Hematopoietic multipotent progenitor cell treated with erythropoietin and hydrocortisone succinate and interleukin-3 and kit ligand, for 4 days (in vitro differentiated cells): ENCODE measurements at places on chromosomes 6 and 20.

GRCh38 chr6:28078050-28078449 lies 2.3 kb upstream of the ZNF165 start:
- no peak for DNase-seq

- DNase-seq = no peak
These were observed 100.1 kb upstream of the INSM1 start for GRCh38 chr20:20267685-20268370.

GRCh38 chr20:13611611-13612125 lies 27.1 kb downstream of the TASP1 start:
- no peak for DNase-seq

GRCh38 chr6:117272891-117273290 lies 7.5 kb downstream of the VGLL2 start:
- DNase-seq = no peak

DNA sequence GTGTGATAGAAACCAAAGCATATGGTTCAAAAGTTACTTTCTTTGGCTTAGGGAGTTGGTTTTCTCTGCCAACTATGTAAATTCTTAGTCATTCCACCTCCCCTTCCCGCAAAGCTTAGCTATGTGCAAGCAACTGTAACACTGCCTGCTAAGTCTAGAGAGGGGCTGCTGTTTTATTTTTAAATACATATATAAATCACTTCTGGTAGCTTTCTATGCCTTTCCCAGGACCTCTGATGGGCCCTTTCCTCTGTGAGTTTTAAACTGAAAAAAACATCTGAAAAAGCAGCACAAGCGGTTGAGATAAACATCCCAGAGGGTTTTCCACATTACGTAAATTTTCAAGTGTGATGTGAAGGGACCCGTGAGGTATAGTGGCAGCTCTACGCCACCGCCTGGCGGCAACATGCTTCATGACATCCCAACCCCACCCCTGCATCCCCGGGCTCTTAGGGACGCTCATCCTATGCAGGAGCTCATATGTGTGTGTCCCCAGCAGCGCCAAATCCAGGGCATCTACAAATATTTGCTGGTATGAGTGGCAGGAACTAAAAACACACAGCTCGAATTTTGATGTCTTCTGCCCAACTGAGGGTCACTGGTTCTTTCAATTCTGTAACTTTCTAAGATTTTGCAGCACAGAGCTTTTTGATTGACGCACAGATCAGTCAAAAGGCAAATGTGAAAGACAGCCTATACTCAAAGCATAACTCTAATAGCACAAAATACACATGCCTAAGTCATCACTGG lies 12.7 kb downstream of the SAYSD1 start:
- peak; percentile 75 for DNase-seq

DNA sequence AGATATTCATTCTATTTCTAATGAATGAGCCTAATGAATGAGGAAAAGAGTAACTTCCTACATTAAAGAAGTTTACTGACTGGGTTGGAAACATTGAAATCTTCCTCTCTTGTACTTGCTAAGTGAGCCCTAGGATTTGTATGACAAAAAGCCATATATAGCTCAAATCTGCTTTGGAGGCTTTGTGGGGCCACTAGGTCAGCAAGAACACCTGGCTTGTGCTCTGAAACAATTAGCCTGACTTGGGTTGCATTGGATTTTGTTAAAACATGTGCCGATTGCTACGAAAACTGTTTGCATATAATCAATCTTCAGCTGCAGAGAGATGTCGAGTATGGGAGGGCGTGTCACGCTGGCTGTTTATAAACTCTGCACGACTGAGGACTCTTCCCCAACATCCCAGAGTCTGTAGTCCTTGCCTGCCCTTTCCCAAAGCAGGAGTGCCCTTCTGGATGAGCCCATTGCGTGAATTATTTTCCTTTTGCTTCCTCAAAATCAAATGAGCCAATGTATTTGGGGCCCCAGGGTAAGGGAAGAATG lies 684.8 kb downstream of the DHX35 start:
- DNase-seq = no peak

DNA sequence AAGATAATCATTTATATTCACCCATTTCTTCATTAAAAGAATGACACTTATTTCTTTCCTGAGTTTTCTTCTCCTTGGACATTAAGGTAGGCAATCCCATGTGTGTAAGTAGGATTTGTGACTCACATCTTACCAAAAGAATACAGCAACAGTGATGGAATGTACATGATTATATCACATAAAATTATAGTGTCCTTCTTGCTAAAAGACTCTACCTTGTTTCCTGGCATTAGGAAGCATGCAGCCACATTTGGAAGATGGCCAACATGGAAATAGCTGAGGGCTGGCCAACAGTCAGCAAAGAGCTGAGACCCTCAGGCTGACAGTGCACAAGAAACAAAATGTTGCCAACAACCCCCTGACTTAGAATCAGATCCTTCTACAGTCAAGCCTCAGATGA lies 327.9 kb upstream of the MARCKS start:
- no peak for DNase-seq

GRCh38 chr20:63312690-63313348 lies 19.8 kb downstream of the COL20A1 start:
- no peak for DNase-seq

GRCh38 chr6:140809694-140810101 lies 1323.0 kb upstream of the GJE1 start:
- DNase-seq = peak; percentile 58

DNA sequence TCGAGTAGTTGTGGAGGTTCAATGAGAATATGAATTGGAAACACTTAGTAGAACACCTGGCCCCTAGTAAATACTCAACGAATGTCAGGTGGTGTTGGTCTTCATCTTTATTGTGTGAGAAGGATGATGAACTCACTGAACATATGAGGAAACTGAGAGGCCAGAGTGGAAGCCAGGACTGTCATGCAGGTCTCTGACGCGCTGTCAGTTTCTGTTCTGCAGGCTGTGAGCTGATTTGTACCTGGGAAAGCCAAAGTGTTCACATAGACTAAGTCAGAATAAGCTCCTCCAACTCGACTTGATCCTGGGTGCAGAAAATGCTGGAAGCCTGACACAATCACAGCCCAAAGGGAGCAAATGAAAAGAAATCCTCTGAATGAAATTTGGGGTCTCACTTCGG lies 222.2 kb downstream of the LY86 start:
- no peak for DNase-seq

DNA sequence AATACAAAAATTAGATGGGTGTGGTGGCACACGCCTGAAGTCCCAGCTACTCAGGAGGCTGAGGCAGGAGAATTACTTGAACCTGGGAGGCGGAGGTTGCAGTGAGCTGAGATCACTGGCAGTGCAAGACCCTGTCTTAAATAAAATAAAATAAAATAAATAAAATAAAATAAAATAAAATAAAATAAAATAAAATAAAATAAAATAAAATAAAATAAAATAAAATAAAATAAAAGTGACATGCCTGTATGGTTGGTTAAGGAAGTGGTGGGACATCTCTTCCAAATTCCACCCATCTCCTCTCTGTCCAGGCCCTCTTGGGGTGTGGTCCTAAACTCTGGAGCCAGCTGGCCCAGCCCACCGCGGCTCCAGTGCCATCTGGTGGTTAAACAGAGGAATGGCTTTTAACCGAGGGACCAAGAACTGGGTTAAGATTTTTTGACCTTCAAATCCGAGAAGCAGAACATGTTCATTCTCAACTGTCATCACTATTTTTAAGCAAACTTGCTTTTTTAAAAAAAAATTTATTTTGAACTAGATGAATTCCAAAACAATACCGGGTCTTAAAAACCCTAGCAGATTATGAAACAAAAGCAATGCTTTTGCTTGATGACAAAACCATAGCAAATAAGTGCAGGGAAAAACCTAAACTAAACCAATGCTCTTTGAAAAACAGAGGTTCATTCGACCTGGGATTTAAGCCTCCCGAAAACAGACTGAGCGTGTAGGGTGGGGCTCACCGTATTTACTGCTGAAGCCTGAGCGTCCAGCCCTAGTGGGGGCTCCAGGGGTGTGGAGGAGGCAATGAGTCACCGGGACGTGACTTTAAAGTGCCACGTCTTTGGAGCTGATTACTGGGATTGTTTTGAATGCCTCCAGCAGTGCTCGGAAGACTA lies 68.8 kb downstream of the CDC5L start:
- peak; percentile 83 for DNase-seq

- DNase-seq = no peak
These were observed 21.1 kb upstream of the CCM2L start for GRCh38 chr20:31989030-31989645.

DNA sequence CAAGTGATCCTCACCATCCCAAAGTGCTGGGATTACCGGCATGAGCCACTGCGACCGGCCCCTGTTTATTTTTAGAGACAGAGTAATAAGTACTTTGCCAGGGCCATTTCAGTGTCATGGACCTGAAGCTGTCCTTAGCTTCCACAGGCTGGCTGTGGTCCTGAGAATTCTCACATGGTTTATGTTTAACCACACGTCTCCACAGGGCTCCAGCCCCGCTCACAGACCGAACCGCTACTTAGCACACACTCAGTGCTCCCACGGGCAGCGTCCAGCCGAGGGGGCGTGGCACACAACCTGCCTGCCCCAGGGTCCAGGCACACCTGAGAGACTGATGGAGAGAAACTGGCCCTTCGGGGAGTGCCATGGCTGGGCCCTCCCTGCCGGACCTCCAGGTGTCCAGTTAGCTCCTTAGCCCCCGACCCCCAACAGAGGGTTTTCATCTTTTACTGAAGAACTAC lies 11.7 kb downstream of the ACSS1 start:
- no peak for DNase-seq

GRCh38 chr20:15917283-15917682 lies 656.0 kb downstream of the KIF16B start:
- no peak for DNase-seq

- DNase-seq = no peak
These were observed 54.0 kb downstream of the PLG start for GRCh38 chr6:160756021-160756420.

DNA sequence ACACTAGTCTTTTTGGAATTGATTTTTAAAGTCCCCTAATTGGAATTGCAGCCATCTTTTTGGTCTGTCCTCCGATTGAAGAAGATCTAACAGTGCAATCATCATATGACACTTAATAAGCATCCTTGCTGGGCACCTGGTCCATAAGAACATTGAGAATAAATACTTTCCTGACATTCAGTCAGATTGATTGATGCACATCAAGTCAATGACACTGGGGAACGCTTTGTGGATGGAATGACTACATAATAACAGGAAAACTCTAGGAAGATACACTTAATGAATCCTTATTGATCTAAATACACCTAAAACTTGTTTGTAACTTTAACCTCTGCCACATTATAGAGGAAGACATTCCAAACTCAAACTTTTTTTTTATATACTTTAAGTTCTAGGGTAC lies 255.7 kb downstream of the PRKN start:
- no peak for DNase-seq

- DNase-seq = no peak
These were observed 54.0 kb upstream of the IPCEF1 start for GRCh38 chr6:154410619-154411072.

GRCh38 chr6:122886481-122886880 lies 97.4 kb downstream of the SMPDL3A start:
- DNase-seq = no peak

DNA sequence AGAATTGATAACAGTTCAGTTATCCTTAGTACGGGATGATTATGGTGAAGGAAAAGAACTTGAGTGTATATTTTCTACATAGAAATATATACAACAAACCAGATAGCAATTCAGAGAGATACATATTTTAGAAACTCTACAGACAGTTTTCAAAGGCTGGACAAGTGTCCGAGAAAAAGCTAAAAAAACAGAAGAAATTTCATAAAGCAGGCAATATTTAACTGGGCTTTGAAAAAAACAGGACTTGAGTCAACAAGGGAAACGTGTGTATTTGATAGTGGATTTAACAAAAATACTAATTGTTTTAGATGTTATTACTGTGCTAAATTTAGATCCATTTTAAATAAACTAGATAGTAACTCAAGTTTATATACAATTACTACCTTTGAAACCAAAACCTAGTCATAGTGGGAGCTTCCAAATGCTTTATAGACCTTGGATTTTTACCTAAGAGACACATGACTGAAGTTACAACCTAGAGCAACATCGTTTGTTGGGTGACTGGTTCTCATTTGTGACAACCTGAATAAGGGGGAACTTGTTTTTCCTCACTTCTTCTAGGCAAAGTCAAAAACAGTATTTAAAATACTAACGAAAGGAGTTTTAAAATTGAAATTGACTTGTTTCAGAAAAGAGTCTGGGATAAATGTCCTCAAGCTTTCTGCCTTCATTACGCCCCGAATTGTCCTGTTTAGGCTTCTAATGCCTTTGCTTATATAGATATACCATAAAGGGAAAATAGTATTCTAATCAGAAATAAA lies 116.7 kb upstream of the PRSS16 start:
- DNase-seq = peak; percentile 57

DNA sequence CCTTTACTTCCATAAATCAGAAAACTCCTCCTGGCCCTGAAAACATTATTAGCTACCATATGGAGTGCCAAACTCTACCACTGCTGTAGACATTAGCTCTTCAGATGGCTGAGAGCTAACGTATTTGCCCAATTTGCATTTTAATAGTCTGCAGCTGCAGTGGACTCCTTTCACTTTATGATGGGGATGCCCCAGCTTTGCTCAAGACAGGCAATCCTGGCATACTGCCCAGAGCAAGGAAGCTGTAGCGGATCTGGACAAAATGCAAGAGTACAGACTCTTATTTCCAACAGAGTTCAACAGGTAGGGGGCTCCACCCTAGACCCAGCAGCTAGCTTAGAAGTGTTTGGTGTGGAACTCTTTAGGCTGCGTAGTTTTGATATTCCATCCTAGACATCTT lies 246.7 kb downstream of the FOXC1 start:
- DNase-seq = peak; percentile 27

DNA sequence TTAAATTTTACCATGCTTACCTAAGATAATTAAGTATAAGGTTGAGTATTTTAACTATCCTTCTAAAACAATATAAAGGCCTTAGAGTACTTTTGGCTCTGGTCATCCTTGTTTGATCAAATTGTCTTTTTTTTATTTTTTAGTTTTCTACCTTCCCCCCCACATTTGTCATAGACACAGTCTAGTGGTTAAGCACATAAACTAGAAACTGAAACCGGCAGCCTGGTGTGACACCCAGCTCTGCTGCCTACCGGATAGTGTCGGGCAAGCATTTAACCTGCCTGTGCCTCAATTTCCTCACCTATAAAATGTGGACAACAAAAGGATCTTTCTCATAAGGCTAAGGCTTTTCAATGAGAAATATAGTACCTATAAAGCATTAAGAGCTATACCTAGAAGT lies 21.6 kb upstream of the TULP4 start:
- DNase-seq = no peak

- DNase-seq = no peak
These were observed 47.4 kb downstream of the HDAC2 start for GRCh38 chr6:113923526-113923925.

DNA sequence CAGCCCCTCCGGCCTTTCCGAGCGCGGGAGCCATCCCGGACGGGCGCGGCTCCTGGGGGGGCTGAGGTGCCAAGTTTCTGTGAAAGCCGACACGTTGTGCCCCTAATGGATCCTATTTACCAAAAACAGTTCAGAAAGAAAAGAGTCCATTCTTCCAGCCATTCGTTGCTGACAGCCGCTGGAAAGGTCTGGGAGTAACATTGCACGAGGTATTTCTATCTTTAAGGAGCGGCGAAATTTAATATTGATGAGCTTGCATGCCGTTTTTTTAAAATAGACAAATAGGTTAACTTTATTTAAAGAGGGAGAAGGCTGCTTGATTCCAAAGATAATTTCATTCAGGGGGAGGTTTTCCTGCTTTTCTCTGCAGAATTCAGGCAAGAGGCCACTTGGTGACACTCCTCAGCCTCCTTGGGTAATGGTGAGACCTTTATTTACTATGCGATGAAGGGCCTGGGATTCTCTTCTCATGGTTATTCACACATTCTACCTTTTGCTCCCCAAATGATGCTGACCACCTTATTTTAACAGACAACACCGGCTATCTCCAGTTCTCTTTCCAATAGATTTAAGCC lies 988 bp downstream of the TIAM2 start:
- DNase-seq = no peak

- DNase-seq = no peak
These were observed 4.6 kb downstream of the EMILIN3 start for GRCh38 chr20:41361757-41362747.
